ENCODE measurements at places on chromosomes 5 and 9. TPM values are rescaled to one million over a fixed set of nuclear protein-coding genes. Genes with fewer than 3 reads are reported as not detected.

The FOXD4L3 gene
- 0.27 TPM for total RNA-seq

- DNase-seq: no peak
These were observed 78.4 kb downstream of the RXRA start for GRCh38 chr9:134404376-134405358.

The CMYA5 gene
- total RNA-seq: 0.74 TPM

DNA sequence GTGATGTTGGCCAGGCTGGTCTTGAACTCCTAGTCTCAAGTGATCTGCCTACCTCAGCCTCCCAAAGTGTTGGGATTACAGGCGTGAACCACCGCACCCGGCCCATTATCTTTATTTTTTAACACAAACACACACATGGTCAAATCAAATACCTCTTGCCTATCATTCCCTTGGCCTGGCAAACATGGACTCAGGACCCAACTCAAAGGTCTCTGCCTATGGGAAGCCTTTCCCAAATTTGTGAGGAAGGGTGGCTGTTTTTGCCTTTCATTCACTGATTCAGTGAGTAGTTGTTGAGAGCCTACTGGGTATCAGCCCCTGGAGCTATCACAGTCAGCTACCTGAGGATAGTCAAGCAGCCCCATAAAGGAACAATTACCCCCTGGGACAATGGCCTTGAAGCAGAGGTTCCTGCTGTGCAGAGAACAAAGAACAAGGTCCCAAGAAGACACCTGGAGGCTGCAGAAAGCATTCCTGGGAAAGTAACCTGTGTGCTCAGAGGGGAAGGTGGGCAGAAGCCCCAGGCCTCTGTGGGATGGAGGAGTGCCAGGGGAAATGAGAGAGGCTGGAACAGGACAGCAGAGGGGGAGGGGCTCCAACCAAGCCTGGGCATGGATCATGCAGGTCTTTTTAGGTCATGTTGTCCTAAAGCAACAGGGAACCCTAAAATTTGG lies 126.4 kb downstream of the CRB2 start:
- no peak for DNase-seq

The C9orf50 gene
- total RNA-seq: 0.56 TPM

DNA sequence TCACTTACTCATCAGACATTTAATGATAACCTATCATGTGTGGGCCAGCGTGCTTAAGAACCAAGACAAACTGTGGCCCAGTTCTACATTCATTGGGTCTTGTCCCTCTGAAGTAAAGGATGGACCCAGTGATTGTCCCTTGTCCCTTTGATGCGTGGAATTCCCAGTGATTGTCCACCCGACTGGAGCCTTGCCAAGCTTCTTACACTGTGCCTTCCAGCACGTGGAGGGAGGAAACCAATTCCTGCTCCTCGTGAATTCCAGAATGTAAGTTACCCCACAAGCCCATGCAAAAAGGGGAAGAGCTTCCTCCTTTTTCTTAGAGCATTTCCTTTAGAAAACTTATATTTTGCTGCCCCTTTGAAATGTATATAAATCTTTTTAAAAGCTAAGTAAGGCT lies 7.9 kb downstream of the CKMT2 start:
- no peak for DNase-seq

DNA sequence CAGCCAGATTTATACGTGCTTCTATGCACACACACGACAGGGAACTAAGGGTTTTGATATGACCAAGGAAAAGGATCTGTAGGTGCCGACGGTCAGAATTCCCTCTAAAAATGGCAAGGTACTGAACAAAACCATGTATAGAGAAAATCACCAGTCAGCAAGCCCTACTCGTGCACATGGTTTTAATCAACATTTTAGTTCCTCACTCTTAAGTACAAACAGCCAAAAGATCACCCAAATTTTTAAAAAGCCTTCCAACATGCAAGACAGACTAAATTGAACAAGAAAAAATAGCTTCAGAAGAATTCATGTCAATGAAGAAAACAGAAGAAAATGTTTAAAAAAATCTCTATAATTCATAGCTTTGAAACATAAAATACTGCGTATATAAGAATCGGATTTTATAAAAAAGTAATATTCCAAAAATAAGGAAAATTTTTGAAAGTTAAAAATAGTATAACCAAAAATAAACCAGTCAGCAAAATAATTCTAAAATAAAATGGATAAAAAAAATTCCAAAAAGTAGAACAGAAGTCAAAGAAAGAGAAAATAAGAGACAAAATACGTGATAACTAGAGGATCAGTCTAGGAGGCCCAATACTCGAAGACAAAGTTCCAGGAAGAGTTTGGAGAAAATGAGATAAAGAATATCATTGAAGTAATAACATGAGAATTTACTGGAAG lies 43.0 kb upstream of the KCNV2 start:
- no peak for DNase-seq

The SLC4A9 gene
- total RNA-seq: not detected
